ENCODE measurements at places on chromosomes 2 and 18.

DNA sequence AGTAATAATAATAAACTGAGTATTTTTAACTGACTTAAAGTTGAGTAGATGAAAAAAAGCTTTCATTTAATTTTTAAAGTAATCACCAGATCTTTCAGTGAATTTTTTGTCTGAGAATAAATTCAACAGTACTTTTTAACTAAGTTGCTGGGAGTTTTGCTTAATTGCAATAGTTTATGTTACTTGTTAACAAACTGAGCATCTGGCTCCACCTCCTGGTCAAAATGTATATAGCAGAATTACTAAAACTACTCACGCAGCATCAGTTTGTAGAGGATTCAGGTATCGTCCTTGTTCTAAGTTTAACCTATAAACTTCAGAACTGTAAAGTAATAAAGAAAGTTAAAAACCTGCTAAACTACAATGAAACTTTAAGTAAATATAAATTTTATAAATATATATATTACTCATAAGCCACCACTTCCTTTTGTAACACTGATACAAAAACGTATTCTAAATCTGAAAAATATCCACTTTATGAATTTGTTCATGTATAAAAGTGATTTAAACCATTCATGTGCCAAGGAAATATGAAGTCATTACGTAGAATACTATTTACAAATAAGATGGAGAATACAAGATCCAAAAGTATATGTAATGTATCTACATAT is 21.3 kb downstream of the NOL10 start:
- DNase-seq: no peak

- no peak for DNase-seq
These were observed 48.1 kb downstream of the ADCY3 start for GRCh38 chr2:24871852-24872333.

- DNase-seq: no peak
These were observed 714.6 kb downstream of the MBD2 start for GRCh38 chr18:53509886-53510285.

GRCh38 chr2:105576440-105577241 is 168.1 kb upstream of the NCK2 start:
- no peak for DNase-seq

DNA sequence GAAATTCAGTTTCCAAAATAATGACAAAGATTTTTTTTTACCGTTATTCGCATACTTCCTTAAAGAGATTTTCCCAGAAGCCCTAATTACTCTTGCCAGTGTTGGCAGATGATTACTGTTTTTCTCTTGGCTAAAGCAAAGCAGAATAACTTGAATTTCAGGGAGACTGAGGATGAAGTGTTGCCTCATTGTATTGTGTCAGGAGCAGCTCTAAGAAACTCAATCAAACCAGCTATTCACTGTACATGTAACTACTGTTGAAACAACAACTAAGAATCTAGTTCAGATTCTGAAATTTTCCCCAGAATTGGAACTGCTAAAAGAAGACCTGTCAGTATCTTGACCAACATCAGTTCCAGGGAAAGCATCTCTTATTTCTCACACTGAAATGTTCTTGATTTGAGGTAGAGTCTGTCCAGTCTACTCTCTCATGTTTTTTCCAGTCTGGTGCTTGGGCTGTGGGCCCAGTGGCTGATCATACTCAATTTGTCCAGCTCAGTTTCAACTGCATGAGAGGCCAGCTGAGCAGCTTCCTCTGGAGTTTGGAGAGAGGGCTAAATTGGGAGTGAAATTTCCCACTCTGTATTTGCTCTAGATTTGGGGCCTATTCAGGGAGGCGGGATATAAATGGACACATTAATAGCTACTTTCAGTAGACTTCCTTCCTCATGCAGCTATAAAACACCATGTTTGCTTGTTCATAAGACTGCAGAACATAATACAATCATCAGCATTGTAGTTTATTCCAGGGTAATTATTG is 78.5 kb downstream of the PPP1R1C start:
- DNase-seq: no peak

DNA sequence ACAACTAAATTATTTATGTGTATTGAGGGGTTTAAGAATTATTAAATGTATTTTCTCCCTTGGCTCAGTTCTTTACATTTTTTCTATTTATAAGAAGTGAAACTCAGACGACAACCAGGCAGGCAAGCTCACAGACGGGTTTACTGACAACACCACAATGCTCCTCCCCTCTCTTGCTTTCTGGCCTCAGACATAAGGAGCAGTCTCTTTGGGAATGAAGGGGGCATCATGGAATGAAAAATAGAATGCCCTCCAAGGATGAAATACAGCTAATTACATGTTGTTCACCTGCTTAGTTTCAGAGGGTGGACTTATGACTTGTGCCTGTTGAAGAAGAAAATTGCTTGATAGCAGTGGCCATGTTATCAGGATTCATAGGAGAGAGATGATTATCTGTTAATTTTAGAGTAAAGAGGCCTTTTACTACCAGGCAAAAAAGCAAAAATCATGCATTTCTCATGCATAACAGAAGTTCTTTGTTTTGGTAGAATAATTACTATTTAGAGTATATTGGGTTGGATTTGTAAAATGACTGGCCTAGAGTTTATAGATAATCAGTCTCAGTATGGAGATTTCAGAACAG is 172.1 kb upstream of the LRRTM1 start:
- no peak for DNase-seq

DNA sequence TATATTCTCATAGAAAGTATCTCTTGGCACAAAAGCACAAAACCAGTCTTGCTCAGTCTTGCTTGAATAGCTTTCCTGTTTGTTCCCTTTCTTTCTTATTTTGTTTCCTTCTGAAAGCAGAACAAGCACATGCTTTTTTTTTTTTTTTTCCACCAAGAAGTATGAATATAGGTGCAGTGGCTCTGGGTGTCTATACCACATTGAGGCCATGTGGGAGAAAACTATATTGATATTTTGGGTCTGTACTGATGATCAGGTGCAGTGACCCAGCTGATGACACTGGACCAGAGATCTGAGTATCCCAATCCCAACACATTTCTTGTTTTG is 28.7 kb downstream of the GEMIN6 start:
- DNase-seq: no peak

- DNase-seq: peak; percentile 32
These were observed 11.6 kb downstream of the TRIB2 start for GRCh38 chr2:12728221-12728777.

DNA sequence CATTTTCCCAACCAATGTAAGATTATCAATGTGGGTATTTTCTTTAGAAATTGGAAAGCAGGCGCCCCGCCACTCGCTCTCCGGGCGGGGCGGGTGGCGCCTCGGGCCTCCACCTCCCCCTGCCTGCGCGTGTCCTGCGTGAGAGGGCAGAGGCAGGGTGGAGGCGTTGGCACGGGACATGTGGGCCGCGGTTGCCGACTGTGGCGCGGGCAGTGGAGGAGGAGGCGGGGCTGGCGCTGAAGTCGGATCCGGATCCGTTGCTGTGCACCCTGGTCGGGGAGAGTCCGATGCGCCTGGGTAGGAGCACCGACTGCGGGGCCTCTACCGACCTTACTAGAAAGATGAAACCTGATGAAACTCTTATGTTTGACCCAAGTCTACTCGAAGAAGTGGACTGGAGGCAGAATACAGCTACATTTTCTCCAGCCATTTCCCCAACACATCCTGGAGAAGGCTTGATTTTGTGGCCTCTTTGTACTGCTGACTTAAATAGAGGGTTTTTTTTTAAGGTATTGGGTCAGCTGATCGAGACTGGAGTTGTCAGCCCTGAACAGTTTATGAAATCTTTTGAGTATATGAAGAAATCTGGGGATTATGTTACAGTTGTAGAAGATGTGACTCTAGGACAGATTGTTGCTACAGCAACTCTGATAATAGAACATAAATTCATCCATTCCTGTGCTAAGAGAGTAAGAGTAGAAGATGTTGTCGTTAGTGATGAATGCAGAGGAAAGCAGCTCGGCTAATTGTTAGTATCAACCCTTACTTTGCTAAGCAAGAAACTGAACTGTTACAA is 37.9 kb downstream of the PMS1 start:
- no peak for DNase-seq

DNA sequence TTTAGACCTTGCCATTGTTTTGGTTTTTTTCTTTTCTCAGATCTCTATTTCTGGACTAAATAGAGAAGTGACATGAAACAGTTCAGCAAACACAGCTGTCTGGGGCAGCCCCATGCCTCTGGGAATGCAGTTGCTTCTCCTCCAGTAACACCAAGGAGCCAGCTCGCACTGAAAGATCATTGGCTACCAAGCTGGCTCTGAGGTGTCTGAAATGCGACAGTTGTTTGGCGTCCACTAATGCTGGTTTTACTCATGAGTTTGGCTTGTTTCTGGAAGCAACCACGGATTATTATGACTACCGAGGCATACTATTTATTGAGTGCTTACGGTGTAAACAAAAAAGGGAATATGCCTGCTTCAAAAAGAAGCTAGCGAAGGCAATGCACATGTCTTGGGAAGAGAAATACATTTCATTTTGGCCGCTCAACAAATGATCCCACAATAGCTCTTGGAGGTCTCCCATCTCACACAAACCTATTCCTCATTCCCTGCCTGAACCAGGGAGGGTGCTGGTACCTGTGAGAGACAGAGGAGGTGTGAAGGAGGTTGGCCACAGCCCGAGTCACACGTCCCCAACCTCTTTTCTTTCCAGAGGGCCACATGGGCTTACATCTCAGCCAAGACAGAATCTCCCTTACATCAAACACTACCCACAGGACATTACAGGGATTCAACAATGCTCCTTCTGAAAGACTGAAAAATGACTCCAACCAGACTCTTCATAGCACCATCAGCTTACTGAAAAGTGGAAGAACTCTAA is 37.5 kb upstream of the NEB start:
- DNase-seq: no peak

GRCh38 chr2:137123226-137123625 is 357.9 kb downstream of the THSD7B start:
- no peak for DNase-seq

DNA sequence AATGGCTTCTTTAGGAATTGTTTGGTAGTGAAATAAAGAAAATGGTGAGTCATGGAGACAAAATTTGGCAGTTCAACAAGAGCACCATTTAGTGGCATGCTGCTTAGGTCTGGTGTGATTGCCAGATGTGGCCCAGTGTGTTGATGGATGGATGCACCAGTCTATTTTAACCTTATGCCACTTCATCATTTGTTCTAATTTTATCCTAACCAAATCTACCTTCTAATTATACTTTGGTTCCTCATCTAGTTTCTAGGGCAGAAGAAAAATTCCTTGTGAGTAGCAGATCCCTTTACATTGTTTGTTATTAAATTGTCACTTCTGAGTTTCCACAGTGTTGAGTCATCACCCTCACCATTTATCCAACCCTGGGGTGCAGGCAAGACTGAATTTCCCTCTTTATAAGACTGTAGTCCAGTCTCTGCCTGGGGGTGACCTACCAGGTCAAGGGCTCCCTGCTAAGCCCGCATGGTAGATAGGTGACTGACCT is 32.5 kb downstream of the NABP1 start:
- no peak for DNase-seq

GRCh38 chr2:241947004-241947350 is 77.4 kb downstream of the RTP5 start:
- DNase-seq: no peak

GRCh38 chr2:222756362-222756831 is 84.9 kb downstream of the MOGAT1 start:
- no peak for DNase-seq

DNA sequence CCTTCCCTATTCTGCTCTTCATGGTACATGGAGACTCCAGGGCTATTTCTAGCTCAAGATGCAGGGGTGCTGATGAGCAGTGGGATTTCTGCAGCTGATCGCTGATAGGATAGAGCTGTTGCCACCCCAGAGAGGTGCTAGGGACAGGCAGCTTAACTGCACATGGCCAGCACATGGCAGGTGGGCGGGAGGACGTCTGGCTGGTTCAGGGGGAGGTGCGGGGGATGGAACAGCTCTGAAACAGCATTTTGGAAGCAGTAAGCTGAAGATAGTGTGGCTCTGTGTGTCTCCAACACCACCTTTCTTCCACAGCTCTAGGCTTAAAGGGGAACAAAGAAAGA is 151.9 kb upstream of the PELI1 start:
- no peak for DNase-seq

- DNase-seq: no peak
These were observed 68.1 kb downstream of the CCDC178 start for GRCh38 chr18:33372442-33372841.

DNA sequence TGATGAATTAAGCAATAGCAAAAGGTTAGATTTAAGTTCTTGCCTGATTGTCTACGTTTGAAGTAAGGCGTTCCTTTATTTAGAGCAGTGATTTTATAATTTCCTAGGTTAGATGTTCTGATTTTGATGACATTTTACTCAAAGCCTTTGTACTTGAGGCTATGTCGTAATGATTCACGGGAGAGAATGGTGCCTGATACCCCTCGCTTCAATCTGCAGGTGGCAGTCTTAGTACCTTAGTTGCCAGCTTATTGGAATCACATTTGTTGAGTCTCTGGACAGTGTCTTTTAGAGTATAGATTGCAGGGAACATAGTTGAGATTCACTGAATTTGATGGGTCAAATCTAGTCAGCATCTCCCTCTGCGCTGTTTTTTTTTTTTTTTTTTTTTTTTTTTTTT is 89.5 kb downstream of the BIRC6 start:
- DNase-seq: no peak

- no peak for DNase-seq
These were observed 20.0 kb downstream of the KCNIP3 start for GRCh38 chr2:95317123-95317500.

- DNase-seq: no peak
These were observed 103.3 kb upstream of the NCK2 start for GRCh38 chr2:105641389-105641811.

GRCh38 chr2:231660860-231661259 is 47.5 kb upstream of the PTMA start:
- no peak for DNase-seq

GRCh38 chr18:71443706-71444480 is 1100.2 kb downstream of the CBLN2 start:
- no peak for DNase-seq

GRCh38 chr2:191789796-191790195 is 57.1 kb downstream of the CAVIN2 start:
- DNase-seq: no peak

DNA sequence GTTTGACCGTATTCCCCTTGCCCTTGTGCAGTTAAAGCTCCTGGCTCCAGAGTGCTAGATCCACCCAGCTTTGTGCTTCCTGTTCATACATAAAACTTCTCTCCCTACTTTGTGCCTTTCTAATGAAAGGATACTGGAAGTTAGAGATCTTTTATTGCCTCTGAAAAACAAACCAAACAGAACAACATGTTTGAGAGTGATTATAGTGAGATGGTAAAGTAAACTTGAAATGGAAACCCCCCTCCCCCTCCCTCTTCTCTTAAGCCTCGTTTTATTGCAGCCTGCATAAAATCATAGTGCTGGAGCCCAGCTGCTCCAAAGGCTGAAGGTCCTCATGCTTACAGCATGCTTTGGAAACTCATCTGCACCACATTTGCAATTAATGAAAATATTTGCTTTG is 125.1 kb downstream of the TANC1 start:
- DNase-seq: no peak

DNA sequence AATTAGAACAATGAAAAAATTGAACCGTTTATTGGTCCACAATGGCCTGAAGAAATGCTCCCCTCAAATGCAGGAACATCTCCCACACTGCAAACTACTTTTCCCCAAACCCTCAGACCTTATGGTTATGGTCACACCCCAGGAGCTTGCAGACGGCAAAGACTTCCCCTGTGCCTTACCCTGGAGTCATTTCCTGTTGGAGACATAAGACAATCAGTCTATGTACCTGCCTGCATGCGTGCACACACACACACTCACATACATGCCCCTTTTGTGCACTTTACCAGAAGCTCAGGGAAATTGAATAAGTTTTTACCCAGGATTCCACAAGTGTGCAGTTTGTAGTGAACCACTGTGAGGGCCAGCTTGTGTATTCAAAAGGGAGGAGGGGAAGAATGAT is 281.9 kb upstream of the CELF4 start:
- DNase-seq: no peak
